Activated T-cell treated with anti-CD3 and anti-CD28 coated beads, Interleukin-2, amount 50 U/mL, for 24 hours (primary cell): ENCODE measurements at places on chromosomes 5 and 9.

- no peak overlapping the region for H3K27ac ChIP-seq
- H3K4me1 ChIP-seq: peaks cover 5% of the 10 kb centered on the region
- H3K4me3 ChIP-seq: no peak overlapping the region
- no peaks in the 10 kb centered on the region for H3K36me3 ChIP-seq
These were observed 8.0 kb upstream of the PCA3 start for GRCh38 chr9:76756268-76756640.

- H3K4me1 ChIP-seq: no peaks in the 10 kb centered on the region
- DNase-seq: no peak
- H3K27me3 ChIP-seq: no peaks in the 10 kb centered on the region
- no peak overlapping the region for H3K4me3 ChIP-seq
- H3K36me3 ChIP-seq: no peaks in the 10 kb centered on the region
- no peak overlapping the region for H3K27ac ChIP-seq
These were observed 369.5 kb downstream of the PRELID2 start for GRCh38 chr5:145465474-145466263.

GRCh38 chr5:162301356-162301755, 233.8 kb downstream of the GABRG2 start:
- no peak for DNase-seq
- no peak overlapping the region for H3K27ac ChIP-seq
- no peaks in the 10 kb centered on the region for H3K36me3 ChIP-seq
- H3K4me3 ChIP-seq: no peak overlapping the region
- no peaks in the 10 kb centered on the region for H3K4me1 ChIP-seq
- no peaks in the 10 kb centered on the region for H3K27me3 ChIP-seq

- H3K27ac ChIP-seq: no peak overlapping the region
- DNase-seq: no peak
- H3K4me1 ChIP-seq: peaks cover 3% of the 10 kb centered on the region
- H3K36me3 ChIP-seq: peaks cover 9% of the 10 kb centered on the region
These were observed 194.5 kb downstream of the ARL15 start for GRCh38 chr5:54115735-54116403.

DNA sequence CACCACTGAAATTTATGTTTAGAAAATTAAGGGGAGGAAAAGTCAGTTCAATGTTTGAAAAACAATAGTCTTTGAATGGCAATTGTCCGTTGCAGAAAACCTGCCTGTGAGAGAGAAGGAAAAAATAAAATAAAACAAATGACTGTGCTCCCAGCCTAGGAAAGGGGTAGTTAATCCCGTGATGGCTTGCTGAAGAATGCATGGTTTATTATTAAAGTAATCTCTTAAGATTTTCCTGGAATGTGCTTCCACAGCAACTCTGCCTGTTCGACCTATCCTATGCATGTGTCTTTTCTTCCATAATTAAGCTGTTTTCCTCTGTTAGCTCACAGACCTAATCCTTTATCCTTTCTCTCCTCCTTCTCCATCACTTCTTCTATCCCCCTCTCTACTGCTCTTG, 2.4 kb upstream of the DAB2 start:
- no peak overlapping the region for H3K27ac ChIP-seq
- peaks cover 10% of the 10 kb centered on the region for H3K4me1 ChIP-seq
- H3K4me3 ChIP-seq: no peak overlapping the region
- H3K36me3 ChIP-seq: no peaks in the 10 kb centered on the region
- H3K27me3 ChIP-seq: peaks cover 72% of the 10 kb centered on the region

DNA sequence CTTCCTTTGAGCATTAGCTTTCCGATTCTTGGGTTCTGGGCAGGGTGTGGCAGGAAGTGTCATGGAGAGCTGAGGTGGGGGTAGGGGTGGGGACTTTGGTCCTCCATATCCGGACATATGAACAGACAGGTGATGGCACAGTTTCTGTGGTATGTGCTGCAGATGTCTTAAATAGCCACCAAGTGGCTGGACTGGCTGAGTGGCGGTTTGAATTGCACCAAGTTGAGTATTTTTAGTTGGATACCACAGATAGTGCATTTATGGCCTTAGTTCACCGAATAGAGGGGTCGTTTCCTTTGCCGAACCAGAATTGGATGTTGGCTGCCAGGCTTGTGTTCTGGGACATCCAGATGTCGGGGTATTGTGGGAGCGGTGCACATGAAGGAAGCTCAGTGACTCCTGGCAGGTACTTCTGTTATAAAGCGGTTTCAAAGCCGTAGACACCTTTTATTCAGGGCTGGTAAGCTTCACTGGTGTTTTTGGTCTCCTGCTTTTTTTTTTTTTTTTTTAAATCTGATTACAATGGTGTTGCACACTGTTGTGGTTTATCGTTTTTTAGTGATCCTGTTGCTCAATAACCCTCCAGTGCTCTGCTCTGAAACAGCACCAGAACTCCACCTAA, 15.1 kb upstream of the TNFAIP8 start:
- no peaks in the 10 kb centered on the region for H3K27me3 ChIP-seq
- H3K4me3 ChIP-seq: peak overlapping the region; percentile 75
- DNase-seq: peak; percentile 60
- H3K36me3 ChIP-seq: peaks cover 47% of the 10 kb centered on the region
- peak overlapping the region; percentile 99 for H3K27ac ChIP-seq

DNA sequence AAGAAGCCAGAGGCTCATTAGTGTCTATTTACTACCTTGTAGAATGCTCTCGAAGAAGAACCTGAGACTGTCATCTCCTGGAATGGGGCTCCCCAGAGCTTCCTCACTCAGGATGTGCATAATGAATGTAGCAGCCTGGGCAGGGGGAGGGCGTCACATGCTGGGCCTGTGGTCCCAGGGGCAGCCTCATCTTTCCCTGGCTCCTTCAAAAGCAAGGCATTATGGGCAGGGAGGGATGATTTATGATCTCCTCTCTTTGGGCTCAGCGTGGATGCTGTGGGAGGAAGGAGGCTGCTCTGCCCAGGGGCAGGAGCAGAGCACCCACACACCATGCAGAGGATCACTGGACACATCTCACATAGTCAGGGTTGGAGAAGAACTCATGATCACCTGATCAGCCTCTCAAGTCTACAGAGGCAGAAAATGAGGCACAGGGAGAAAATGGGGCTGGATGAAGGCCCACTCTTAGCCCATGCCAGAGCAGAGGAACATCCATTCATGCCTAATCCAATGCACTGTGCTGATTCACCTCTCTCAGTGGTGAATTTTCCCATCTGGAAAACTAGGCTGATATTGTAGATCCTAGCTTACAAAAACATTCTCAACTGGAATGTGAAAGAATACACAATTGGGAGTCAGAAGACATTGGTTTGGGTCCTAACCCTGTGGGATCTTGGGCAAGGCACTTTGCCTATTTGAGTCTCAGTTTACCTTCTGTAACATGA, 173.7 kb downstream of the CARTPT start:
- no peak for DNase-seq
- H3K4me1 ChIP-seq: no peaks in the 10 kb centered on the region
- no peaks in the 10 kb centered on the region for H3K36me3 ChIP-seq
- no peak overlapping the region for H3K27ac ChIP-seq
- no peak overlapping the region for H3K4me3 ChIP-seq

DNA sequence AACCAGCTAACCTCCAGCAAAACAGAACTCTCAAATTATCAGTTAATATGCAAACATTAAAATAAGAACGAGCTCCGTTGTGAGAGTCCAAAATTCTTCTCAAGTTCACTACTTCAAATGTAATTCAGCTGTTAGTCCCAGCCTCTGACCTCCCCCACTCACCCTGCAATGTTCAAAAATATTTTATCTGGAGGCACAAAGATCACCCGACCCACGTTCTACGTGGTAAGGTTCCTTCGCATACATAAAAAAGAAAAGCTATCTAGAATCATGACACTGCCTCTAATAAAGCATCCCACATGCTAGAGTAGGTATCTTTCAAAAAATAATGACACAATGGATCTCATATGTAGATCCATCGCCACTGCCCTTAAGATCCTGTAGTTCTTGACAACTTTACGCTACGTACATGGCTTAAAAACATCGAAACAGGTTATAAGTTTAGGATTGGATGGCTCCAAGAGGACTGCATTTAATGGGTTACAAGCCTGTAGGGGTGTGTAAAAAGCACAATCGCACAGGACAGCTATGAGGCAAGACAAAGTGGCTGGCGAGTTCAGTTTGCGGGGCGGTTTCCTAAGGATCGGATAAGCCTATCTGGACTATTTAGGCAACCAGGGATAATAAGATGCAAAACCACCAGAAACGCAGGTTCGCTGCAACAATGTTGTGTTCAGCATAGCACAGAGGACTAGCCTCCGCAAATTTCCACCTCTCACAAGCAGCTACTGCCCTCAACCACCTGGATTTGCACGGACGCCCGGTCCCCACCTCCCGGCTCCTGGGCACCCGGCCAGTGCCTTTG, 969 bp downstream of the CLK4 start:
- no peaks in the 10 kb centered on the region for H3K27me3 ChIP-seq
- no peak for DNase-seq
- peaks cover 44% of the 10 kb centered on the region for H3K4me1 ChIP-seq
- H3K27ac ChIP-seq: peak overlapping the region; percentile 97
- H3K4me3 ChIP-seq: peak overlapping the region; percentile 95

- no peak overlapping the region for H3K4me3 ChIP-seq
- H3K4me1 ChIP-seq: peaks cover 4% of the 10 kb centered on the region
- H3K27me3 ChIP-seq: no peaks in the 10 kb centered on the region
- no peaks in the 10 kb centered on the region for H3K36me3 ChIP-seq
- no peak overlapping the region for H3K27ac ChIP-seq
These were observed 9.3 kb upstream of the PFDN1 start for GRCh38 chr5:140312067-140312790.
